ENCODE measurements at places on chromosomes 12 and 14. TPM values are rescaled to one million over a fixed set of nuclear protein-coding genes. Genes with fewer than 3 reads are reported as not detected.

BCL2L14 gene
- total RNA-seq: 0.06 TPM

RASSF3 gene
- total RNA-seq: 42.3 TPM

INSM2 gene
- not detected for total RNA-seq

PTPRB gene
- total RNA-seq: 2.4 TPM

TROAP gene
- total RNA-seq: 10.6 TPM

RNASE2 gene
- total RNA-seq: not detected

MUCL1 gene
- total RNA-seq: not detected

DENR gene
- 35.9 TPM for total RNA-seq

NUDT14 gene
- 10.3 TPM for total RNA-seq
